ENCODE measurements at places on chromosomes 1 and 21. TPM values are rescaled to one million over a fixed set of nuclear protein-coding genes. Genes with fewer than 3 reads are reported as not detected.

The TBX19 gene
- total RNA-seq, result 0.31 TPM

The FLG2 gene
- total RNA-seq, result not detected

The PSEN2 gene
- 28.2 TPM for total RNA-seq

The GJA8 gene
- not detected for total RNA-seq

The RAB25 gene
- not detected for total RNA-seq

The SPRR5 gene
- total RNA-seq, result not detected

The VHLL gene
- total RNA-seq, result 0.94 TPM

The VCAM1 gene
- 24.3 TPM for total RNA-seq

The LRRC71 gene
- total RNA-seq, result 0.16 TPM

The HUNK gene
- total RNA-seq, result 9.4 TPM

The COL9A2 gene
- 17.5 TPM for total RNA-seq

The TLR5 gene
- total RNA-seq, result 1.7 TPM

The SYCP1 gene
- not detected for total RNA-seq

The TMPRSS15 gene
- total RNA-seq, result not detected

Measured in occipital lobe (tissue), 3 donors.